ENCODE measurements at places on chromosomes 5 and 9. TPM values are rescaled to one million over a fixed set of nuclear protein-coding genes. Genes with fewer than 3 reads are reported as not detected.

ERGIC1 gene
- 83.3 TPM for total RNA-seq

IFNA5 gene
- total RNA-seq = not detected

DNA sequence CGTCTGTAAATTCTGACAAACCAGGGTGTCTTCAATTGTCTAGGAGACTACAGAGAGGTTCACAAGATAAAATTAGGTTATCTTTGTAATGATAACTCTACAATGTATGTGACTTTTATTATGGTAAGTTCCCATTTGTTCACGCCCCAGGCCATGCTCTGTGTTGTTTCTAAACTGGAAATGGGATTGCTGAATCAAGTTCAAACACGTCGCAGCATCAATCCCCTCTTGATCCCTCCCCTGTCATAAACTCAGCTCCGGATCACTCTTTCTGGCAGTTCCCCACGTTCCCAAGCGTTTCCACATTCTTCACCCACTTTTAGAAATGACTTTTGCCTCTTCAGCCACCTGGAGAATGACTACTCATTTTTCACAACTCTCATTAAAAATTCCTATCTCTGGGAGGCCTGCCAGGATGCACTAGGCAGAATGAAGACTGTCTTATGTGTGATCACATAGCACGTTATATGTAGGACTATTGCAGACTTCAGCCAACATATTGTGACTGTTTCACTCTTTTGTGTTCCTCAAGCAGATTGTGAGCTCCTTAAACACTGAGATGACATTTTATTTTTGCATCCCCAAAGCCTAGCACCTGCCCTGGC, 1124.2 kb upstream of the WWC1 start:
- H3K27ac ChIP-seq = no peak overlapping the region
- H3K4me1 ChIP-seq = no peaks in the 10 kb centered on the region
- no peaks in the 10 kb centered on the region for H3K36me3 ChIP-seq
- no peak overlapping the region for H3K4me3 ChIP-seq

GRCh38 chr9:995192-995591, 18.7 kb downstream of the DMRT3 start:
- H3K36me3 ChIP-seq = no peaks in the 10 kb centered on the region
- no peak for DNase-seq
- no peak overlapping the region for H3K27ac ChIP-seq
- no peak overlapping the region for H3K4me3 ChIP-seq
- peaks cover 23% of the 10 kb centered on the region for H3K27me3 ChIP-seq
- H3K4me1 ChIP-seq = peaks cover 7% of the 10 kb centered on the region

NUTM2G gene
- total RNA-seq = not detected

- no peaks in the 10 kb centered on the region for H3K4me1 ChIP-seq
- no peak overlapping the region for H3K27ac ChIP-seq
- DNase-seq = no peak
- no peaks in the 10 kb centered on the region for H3K36me3 ChIP-seq
- no peak overlapping the region for H3K4me3 ChIP-seq
- H3K27me3 ChIP-seq = no peaks in the 10 kb centered on the region
Measured at GRCh38 chr5:100802208-100802607, 100.9 kb downstream of the ST8SIA4 start.

DNA sequence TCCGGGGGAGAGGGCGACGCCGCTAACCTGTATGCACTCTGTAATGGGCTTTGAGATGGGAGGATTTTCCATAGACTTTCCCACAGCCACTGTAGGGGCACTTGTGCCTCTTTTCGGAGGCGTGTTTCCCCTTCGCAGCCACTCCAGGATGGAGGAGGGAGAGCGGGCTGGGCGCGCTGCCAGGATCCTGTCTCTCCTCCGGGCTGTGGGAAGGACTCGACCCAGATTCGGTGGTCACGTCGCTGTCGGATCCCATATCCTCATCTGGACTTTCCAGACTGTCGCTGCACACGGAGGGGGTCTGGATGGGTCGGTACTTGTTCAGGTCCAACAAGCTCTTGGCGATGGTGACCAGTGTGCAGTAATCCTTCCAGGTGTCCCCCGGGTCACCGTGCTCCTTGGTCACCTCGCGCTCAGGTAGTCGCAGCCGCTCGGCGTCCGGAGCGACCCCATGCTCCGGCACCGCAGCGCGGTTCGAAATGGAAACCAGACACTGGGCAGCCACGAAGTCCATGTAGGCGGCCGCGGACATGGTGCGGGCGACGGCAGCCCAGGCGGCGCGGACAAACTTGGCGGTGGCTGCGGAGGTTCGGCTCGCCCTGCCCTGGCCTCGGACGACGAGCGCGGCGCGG, 1.5 kb downstream of the KLF9 start:
- peak overlapping the region; percentile 100 for H3K27ac ChIP-seq
- peaks cover 65% of the 10 kb centered on the region for H3K4me1 ChIP-seq

CARD9 gene
- total RNA-seq = 0.64 TPM

DNA sequence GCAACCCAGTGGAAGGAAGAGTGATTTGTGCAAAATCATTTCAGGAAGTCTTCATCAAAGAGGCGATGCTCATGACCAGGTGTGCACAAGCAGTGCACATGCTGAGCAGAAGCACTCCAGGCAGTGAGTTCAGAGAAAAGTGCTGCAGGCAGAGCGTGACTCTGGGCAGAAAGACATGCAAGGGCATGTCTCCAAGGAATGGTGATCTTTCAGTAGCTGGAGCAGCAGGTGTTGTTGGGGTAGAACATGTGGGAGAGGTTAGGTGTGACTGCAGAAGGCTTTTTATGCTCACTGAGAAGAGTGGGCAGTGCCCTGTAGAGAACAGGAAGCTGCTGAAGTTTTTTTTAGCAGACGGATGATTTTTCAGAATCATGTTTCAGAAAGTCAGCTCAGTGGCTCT, 545.4 kb upstream of the TLE4 start:
- no peak overlapping the region for H3K27ac ChIP-seq
- no peaks in the 10 kb centered on the region for H3K36me3 ChIP-seq
- no peak for DNase-seq

FOXI1 gene
- total RNA-seq = not detected

Measured in heart right ventricle (tissue), 16 donors.